ENCODE measurements at places on chromosomes 6 and 20.

DNA sequence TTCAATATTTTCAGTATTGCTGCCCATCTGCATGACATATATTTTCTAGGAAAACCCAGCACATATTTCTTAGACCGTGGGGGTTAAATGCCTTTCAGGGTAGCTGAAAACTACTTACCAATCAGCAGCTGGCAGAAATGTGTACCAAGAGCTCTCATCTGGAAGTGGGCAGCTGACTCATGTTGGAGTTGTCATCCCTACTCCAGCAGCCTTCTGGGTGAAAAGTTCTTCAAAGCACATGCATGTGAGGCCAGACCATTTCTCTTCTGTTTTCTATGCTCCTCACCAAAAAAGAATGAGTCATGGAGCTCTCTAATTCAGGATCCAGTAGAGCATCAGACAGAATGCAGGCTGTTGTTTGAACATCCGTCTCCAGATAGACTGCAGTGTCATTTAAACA is 135.5 kb downstream of the PAX1 start:
- no peak for DNase-seq

DNA sequence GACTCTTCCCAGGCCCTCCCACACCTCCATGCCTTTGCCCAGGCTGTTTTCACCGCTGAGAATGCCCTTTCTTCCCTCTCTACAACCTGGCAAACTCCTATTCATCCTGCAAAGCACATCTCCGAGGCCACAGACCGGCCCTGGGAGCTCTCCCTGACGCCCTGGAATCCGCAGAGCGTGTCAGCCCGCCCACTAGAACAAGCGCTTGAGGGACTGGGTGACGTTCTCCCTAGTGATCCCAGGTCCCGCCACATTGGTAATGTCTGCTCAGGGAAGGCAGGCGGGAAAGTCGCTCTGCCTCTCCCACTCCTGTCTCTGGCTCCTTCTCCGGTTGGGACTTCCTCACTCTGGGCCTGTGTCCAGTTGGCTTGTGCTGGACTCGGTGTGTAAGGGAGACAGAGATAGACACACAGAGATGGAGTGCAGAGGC is 61.6 kb downstream of the SRC start:
- DNase-seq = no peak

DNA sequence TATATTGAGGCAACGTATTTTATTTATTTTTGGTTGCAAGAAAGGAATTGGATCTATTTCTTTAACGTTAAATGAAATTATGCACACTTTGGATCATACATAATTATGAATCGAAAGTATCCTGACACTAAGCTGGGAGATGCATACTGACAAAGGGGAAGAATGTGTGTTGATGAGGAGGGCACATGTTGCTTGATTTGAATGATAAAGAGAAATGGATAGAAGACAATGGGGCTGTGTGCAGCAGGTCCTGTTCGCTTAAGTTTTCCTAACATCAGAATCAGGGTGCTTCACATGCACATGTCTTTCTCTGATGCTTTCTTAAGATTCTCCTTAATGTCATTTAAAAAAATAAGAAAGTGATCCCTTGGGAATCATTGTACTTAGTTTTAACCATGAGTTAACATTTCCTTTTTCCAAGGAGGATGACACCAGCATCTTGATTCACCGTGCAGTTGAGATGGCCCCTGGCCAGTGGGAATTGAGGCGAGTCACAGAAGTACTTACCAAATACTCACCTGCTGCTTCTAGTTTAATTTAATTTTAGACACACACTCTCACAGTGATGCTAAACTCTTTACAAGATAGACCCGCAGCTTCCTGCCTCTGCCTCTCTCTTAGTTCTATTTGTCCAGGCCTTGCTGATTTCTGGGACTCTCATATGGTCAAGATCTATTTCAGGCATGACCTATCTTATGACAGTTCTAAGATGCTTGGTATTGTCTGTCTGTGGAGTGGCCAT is 116.5 kb downstream of the CLIC5 start:
- DNase-seq = no peak

- no peak for DNase-seq
Observed at GRCh38 chr6:18016698-18017097, 29.3 kb upstream of the KIF13A start.

- no peak for DNase-seq
Observed at GRCh38 chr6:3402310-3403237, 54.3 kb downstream of the SLC22A23 start.

DNA sequence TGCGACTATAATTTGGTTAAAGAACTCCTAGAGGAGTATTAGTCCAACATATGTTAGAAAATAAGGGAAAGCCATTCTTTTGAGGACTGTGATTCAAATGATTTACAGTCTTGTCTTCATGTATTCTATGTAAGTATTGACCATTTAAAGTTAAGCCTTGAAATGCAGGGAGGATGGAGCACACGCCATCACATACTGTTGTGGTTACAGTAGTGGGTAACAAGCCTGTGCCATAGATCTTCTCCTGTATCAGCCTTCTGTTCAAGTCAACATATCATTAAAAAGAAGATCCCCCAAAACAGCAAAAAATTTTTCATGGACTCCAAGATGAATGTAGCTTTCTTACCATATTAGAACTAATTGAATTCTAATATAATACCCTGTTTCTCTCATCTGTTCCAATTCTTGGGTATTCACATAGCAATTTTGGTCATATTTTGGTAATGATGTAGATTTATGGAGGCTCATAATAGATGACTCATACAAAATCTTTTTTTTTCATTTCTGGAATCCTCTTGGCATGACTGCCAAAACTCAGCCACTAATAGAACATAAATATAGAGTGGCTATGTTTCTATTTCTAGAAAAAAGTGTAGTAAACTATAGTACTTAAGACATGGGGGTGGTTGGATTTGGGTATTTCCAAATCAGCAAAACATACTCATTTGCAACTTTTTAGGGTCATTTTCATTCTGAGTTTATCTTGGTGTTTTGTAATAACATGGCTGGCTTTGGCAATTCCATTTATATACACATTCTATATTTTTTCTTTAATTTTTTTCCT is 413.5 kb downstream of the BCKDHB start:
- DNase-seq = no peak

GRCh38 chr6:105867821-105868220 is 218.3 kb upstream of the PRDM1 start:
- DNase-seq = no peak

GRCh38 chr6:105795913-105796517 is 290.1 kb upstream of the PRDM1 start:
- DNase-seq = no peak

GRCh38 chr6:28816909-28817807 is 106.6 kb downstream of the TRIM27 start:
- DNase-seq = peak; percentile 39

DNA sequence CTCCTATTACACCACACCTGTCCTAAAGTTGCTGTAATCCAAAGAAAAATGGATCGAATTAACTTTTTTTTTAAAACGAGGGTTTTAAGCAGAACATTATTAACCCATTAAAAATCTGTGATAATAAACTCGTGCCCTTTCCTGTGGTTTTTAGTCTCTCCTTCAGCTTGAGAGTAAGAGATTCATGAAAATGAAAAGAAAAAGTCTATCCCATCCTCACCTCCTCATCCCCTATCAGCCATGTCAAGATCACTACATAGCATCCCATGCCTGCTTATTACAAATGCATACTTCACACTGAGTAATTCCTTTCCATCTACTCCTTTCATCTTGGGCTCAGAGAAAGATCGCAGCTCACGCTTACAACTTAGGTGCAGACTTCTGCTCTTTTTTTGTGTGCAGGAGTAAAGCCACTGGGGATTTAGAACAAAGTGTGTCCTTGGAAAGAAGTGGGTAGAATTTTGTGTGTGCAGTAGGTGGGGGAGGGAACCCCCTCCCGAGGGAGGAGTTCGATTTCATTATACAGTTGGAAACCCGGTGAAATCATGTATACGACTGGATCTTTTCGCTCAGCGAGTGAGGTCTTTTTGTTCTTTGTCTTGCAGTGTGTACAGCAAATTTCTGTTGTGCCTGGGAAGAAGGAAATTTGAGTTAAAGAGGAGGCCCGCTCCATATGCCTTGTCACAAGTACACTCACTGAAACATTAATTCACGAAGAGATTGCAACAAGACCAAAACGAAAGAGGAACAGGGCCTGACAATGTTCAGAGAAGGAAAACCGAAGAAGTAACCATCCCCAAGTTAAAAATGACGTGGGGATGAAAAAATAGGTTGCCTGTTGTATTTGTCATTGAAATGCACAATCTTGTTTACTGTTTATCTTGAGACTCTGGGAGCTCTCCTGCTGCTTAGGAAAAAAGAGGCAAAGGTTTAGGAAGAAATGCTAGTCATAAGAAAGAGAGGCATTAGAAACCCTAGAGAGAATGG is 146.5 kb upstream of the ZNF217 start:
- DNase-seq = no peak

GRCh38 chr6:136491754-136492153 is 58.5 kb downstream of the MAP7 start:
- DNase-seq = no peak

DNA sequence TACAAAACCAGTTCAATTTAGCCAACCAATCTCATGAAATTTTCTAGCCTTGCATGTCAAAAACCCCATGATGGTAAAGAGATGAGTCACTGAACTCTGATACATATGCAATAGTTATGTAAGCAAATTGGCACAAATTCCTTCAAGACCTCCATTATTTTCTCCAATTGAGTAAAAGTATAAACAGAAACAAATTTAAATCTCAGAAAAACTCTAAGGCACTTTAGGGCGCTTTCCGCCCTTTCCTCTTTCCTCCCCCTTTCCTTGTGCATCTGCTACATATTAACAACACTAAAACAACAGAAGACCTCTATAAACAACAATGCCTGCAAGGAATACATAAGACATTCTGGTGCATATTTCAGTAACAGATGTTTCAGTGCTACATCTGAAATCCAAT is 48.5 kb downstream of the KIF13A start:
- DNase-seq = no peak

- no peak for DNase-seq
Observed at GRCh38 chr6:64064919-64065318, 429.3 kb downstream of the PHF3 start.

DNA sequence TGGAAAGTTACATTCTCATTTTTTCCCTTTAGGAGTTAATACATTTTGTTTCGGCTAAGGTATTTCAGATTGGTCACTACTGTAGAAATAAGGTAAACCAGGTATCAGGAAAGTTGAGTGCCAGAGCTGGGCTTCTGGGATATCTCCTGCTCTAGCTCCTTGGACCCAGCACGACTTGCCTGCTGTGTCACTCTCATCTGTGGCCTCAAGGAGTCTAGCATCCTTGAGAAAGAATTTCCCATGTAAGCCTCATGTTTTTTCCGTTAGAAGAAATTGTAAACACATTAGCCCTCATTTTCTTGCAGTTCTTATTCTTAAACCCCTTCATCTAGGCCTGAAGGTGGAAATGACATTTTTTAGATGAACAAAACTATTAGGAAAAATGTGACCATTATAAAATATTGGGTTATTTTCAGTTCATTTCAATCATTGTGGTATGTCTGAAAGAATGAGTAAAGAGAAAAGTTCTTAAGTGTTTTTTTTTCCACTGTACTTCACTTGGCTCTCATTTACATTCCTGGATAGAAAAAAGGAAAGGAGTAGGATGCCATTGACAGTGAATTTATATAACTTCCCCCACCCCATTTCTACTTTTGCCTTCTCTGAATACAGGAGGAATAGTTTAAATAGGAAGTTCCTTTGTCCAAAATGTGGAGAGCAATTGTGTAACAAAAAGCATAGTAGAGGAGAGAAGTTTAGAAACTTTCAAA is 46.7 kb downstream of the CD2AP start:
- no peak for DNase-seq

DNA sequence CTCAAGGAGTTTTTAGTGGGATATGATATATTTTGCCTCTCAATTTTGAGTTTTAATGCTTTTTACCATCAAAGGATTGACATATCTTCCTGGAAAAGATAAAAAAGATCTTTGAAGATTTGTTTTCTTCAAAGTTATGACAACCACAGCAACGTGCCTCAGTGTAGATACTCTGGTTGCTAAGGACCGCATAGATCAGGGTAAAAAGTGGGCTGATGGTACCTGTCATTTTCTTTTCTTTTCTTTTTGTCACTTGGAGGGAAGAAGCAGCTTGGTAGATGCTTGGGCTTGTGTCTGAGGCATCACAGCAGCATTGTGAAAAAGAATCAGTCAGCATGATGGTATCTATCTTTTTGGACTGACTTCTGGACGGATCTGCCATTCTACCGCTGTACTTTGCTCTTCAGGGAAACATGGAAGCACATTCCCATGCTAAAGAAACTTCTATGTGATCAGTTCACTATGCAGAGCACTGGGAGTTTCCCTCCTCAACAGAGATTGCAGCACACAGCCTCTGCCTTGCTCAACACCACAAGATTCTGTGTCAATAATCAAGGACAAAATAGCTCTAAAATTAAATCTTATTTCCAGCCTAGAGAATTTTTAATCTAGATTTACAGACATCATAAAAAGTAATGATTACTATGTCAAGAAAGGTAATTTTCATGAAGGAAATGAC is 54.8 kb upstream of the SGK1 start:
- DNase-seq = no peak

- DNase-seq = no peak
Observed at GRCh38 chr6:143894655-143895054, 30.4 kb downstream of the ZC2HC1B start.

GRCh38 chr6:106692112-106692818 is 62.9 kb downstream of the QRSL1 start:
- no peak for DNase-seq

DNA sequence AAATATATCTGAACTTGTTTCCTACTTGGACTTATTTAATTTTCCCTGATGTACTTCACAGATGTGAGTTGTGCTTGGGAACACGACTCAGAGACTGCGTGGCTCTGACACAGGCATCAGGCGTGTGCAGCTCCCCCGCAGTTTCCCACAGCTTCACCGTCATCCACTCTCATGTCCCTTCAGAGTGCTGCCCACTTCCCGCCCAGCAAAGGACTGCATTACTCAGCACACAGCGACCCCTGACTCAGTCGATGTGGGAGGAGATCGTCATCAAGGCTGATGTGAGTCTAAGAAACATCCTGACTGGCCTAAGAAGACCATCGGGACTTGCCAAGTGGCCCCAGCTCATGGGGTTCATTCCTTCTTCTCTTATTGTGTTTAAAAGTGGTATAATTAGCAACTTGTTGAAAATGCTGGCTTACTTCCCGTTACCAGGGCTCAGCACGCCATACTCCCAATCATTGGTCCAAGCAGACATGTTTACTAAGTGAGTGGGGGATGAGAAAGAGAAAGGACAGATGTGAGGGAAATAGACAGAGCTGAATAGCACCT is 539.4 kb upstream of the JARID2 start:
- peak; percentile 51 for DNase-seq

DNA sequence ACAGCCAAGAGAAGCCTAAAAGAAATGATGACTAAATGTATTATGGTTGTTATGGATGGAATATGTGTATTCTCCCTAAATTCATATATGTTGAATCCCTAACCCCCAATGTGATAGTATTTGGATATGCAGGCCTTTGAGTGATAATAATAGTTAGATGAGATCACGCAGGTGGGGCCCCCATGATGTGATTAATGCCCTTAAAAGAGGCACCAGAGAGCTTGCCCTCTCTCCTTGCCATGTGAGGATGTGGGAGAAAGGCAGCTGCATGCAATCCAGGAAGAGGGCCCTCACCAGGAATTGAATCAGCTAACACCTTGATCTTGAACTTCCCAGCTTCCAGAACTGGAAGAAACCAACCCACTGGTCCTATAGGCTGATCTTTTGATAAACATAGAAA is 190.6 kb upstream of the TCF21 start:
- no peak for DNase-seq

GRCh38 chr6:114195631-114196403 is 147.0 kb downstream of the HS3ST5 start:
- DNase-seq = no peak

- no peak for DNase-seq
Observed at GRCh38 chr6:134317471-134318131, at the start of gene SGK1. SGK1 (minus strand) TSS chr6:134318112; CDS start chr6:134317460, 652 bp downstream.

GRCh38 chr20:24853916-24854315 is 95.2 kb upstream of the CST7 start:
- DNase-seq = no peak
